ENCODE measurements at places on chromosomes 6 and 20.

- DNase-seq, result no peak
Observed at GRCh38 chr20:32113591-32114260, 4.2 kb downstream of the TM9SF4 start.

DNA sequence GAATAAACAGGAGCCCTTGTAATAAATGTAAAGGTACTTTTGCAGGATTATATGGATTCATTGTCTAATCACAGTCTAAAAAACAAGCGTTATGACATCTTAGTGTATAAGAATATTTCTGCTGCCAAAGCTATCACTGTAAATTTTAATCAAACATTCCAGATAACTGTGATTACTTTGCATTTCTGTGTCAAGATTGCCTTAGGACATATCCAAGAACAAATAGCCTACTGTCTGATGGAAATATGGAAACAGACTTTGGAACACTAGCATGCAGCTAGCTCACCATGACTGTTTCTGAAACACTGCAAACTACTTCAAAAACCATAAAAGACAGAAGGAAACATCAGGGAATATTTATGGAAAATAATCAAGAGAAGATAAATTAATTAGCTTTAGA is 248.7 kb upstream of the ASCC3 start:
- no peak for DNase-seq

- no peak for DNase-seq
Observed at GRCh38 chr20:10715035-10715434, 41.2 kb upstream of the JAG1 start.

DNA sequence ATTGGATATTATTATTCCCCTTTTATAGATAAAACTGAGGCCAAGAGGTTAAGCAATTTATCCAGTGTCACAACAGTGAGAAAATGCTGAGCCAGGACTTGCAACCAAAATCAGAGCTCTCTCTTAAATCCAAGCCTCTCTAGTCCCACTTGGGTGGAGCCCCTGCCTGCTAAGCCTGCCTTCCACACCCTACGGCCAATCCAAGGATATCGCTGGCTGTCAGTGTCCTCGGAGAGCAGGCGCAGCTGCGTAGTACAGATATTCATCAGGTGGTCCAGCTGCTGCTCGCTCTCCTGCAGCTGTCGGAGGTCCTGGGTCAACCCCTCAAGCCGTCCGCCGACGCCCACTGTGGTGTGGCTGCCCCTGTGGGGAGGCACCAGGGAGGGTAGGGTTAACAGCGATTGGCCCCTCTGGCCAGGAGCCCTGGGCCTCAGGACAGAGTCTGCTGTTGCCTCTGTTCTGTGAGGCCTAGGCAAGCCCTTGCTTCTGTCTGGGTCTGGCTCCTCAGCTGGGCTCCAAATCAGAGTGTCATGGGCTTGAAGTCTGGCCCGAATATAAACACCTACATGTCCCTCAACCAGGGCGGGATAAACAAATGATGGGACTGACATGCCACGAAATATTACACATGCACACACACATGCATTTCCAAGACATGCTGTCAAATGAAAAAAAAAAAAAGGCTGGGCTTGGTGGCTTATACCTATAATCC is 3.9 kb upstream of the NECAB3 start:
- DNase-seq, result no peak

GRCh38 chr6:145758113-145758512 is 22.8 kb upstream of the EPM2A start:
- no peak for DNase-seq

DNA sequence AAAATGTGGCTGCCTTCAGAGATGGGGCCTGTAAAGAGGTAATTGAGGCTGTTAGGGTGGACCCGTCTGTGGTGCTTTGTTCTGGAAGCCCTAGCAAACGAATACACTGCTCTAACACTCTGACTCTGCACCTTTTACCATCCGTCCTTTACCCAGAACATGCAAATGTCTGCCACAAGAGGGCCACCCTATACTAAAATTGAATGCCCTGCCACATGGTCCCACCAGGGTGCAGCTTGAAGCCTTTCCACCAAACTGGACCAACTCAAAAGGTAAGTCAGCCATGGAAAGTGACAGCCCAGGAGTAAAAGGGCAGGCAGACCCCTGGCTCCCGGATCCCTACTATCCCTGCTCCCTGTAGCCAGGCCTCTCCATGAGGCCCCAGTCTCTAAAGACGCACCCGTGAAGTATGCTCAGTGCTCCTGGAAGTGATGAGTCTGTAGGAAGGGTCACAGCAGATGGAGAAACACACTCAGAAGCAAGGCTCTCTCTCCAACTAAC is 5.8 kb upstream of the BFSP1 start:
- DNase-seq, result peak; percentile 52

DNA sequence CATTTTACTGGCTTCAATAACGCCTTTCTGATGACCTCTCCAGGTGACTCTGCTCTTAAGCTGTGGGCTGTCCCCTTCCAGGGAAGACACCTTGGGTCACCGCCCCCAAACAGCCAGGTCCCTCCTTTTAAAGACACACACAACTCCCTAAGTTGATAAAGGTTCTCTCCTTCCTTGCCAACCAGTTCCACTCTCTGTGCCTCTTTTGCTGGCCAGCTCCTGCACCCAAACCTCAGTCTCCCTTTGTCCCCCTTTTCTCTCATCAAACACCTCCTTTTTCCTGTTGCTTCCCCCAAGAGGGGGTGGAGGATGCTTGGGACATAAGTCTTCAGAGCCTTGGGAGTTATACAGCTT is 1.0 kb downstream of the NCOA6 start:
- no peak for DNase-seq

- no peak for DNase-seq
Observed at GRCh38 chr6:4295058-4295782, 159.8 kb upstream of the ECI2 start.

GRCh38 chr6:144581812-144582537 is 296.8 kb downstream of the UTRN start:
- no peak for DNase-seq

- no peak for DNase-seq
Observed at GRCh38 chr6:147530132-147531060, 21.9 kb downstream of the SAMD5 start.
